Mesothelial cell of epicardium (in vitro differentiated cells): ENCODE measurements at places on chromosomes 1 and 21. TPM values are rescaled to one million over a fixed set of nuclear protein-coding genes. Genes with fewer than 3 reads are reported as not detected.

Gene FCER1A
- not detected in 3 replicates for total RNA-seq

Gene HIVEP3
- total RNA-seq, result 8.5 to 9.0 TPM (median 8.9 TPM) in 3 replicates

Gene ARL8A
- total RNA-seq, result 73.9 to 79.6 TPM (median 74.4 TPM) in 3 replicates

GRCh38 chr1:46183079-46183847 lies 7.0 kb upstream of the P3R3URF start:
- no peak for DNase-seq

DNA sequence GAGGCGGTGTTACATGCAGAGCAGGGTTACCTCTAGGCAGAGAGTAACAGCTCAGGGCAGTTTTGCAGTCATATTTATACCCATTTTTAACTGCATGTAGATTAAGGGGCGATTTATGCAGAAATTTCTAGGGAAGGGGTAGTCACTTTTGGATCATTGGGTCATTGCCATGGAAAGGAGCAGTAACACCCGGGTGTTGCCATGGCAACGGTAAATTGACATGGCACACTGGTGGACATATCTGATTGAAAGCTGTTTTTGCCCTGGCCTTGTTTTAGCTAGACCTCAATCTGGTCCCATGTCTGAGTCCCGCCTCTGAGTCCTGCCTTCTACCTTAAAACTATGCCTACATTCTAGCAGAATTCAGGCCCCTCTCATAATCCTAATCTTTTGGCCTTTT lies 11.8 kb upstream of the USP1 start:
- no peak for DNase-seq

GRCh38 chr1:40949563-40949962 lies 29.9 kb upstream of the CTPS1 start:
- no peak for DNase-seq
